ENCODE measurements at places on chromosomes 3 and 15.
A peak's percentile ranks its signal among the peaks of the same experiment; 100 is the strongest.

GRCh38 chr15:98649472-98650416, 1.4 kb downstream of the IGF1R start:
- no peak for DNase-seq

GRCh38 chr3:149934524-149934923, 36.2 kb downstream of the PFN2 start:
- no peak for DNase-seq

DNA sequence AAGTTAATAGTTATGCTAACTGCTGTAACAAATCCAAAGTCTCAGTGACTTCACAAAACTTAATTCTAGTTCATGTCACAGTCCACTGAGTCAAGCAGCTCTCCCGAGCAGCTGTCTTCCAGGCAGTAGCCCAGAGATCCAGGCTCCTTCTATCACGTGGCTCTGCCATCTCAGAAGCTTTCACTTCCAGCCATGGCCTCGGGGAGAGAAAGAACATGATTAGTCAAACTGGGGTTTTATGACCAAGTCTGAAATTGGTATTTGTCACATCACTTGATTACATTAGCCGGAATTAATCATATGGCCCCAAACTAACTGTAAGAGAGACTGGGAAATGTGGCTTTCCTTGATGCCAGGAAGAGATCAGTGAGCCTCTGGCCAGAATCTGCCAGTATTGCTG, 70.2 kb upstream of the DGKG start:
- DNase-seq: no peak

GRCh38 chr3:42476225-42477125, 26.0 kb upstream of the VIPR1 start:
- no peak for DNase-seq

DNA sequence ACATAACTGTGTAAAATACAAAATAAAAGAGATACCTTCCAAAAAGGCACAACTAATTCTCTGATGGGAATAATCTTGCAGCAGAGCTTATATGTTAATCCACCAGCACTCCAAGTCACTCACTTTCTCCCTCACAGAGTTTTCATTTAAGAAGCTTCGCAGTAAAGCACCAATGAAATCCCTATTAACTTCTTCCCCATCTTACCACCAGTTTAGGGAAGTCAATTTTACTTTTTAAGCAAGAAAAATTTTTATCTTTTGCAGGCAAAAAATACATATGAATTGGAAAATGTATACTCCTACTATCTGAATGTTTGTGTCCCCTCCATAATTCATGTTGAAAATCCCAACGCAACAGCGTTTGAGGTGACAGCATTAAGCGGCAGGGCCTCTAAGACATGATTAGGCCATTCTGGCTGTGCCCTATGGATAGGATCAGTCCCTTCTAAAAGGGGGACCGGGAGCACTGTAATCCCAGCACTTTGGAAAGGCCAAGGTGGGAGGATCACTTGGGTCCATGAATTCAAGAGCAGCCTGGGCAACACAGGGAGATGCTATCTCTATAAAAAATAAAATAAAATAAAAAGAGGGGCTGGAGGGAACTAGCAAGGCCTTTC, 435.8 kb downstream of the SHQ1 start:
- DNase-seq: no peak

DNA sequence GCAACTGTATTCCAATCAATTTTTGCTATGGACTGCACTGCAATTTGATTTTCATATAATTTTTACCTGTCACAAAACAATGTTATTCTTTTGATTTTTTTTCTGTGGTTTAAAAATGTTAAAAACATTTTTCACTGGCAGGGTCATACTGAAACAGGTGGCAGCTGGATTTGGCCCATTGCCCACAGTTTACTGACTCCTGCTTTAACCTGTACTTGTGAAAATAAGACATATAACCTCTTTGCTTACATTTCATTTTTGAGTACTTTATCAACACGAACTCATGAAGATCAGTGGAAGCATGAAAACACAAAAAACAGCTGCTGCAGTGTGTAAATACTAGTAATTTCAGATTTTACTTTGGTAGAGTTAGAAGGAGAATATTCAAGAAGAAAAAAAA, 313.1 kb downstream of the WDR72 start:
- DNase-seq: peak; percentile 7

DNA sequence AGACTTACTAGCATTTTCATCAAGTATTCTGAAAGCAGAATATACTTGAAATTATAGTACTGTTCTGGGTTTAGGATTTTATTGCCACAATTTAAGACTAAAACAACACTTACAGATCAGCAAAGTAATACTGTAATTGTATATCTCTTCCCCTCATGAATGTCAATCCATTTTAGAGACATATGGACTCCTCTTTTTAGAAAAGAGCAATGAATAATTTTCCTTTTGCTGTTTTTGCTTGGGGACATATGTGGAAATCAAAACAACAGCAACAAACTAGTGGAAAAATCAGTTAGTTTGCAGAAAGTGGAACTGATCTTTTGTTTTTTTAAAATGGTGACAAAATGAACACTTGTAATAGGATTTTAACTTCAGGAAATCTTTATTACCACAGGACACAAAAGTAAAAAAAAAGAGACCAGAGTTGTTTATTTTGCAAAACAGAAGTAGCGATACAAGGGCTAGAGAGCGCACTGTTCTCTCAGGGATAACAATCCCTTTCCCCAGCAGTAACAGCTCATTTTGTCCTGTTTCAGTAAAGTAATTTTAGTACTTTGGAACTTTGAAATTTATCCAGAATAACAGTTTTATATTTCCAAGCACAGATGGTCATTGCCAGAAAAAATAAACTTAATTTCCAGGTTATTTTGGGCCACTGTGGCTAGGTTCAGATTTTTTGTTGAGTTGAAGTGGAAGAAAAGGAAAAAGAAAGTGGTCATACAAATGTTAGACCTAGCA, 17.1 kb downstream of the LEKR1 start:
- no peak for DNase-seq

DNA sequence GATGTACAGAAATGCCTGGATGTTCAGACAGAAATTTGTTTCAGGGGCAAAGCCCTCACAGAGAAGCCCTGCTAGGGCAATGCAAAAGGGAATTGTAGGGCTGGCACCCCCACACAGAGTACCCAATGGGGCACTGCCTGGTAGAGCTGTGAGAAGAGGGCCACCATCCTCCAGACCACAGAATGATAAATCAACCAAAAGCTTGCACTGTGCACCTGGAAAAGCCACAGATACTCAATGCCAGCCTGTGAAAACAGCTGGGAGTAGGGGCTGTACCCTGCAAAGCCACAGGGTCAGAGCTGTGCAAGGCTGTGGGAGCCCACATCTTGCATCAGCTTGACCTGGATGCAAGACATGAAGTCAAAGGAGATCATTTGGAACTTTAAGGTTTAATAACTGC, 477.9 kb upstream of the NECTIN3 start:
- DNase-seq: no peak

DNA sequence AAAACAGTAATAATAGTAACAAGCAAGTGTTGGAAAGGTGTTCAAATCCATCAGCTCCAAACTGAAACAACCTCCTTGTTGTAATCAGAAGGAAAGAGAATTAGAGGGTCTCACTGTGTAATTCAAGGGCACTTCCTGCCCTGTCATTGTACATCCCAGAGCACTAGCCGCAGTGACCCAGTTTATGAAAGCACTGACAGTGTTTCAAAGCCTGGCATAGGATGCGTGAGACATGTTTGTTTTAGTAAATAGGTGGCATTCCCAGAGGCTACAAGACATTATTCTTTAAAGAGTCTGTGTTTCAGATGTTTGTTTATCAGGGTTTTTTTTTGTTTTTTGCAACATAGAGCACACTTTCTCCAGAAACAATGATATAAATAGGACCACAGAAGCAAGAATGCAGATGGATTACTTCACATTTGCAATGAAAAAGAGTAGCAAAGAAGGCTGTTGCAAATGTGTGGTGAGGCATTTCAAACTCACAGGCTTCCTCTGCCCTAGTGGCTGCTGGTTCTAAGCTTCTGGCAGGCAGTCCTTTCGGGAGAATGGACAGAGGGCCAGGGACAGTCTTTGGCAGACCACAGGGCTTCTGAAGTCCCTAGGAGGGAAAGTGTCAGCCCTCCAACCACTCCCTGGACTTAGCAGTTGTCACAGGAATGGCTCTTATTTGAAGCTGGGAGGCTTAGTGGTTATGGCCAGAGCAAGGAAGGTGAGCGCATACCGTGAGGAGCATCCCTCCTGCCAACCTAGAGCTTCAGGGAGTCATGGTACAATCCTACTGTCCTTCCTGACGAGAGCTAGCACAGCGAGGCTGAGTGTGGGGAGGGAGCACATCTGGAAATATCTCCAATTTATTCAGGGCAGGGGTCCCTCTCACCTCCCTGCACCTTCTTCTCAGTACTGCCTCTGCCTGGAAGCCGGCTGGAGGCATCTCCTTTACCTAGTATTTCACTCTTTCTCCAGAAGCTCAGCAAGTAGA, 31.4 kb upstream of the TIPARP start:
- no peak for DNase-seq

- no peak for DNase-seq
Measured at GRCh38 chr15:59300618-59301139, 72.0 kb downstream of the MYO1E start.

- no peak for DNase-seq
Measured at GRCh38 chr15:67184208-67184925, 70.1 kb downstream of the AAGAB start.

DNA sequence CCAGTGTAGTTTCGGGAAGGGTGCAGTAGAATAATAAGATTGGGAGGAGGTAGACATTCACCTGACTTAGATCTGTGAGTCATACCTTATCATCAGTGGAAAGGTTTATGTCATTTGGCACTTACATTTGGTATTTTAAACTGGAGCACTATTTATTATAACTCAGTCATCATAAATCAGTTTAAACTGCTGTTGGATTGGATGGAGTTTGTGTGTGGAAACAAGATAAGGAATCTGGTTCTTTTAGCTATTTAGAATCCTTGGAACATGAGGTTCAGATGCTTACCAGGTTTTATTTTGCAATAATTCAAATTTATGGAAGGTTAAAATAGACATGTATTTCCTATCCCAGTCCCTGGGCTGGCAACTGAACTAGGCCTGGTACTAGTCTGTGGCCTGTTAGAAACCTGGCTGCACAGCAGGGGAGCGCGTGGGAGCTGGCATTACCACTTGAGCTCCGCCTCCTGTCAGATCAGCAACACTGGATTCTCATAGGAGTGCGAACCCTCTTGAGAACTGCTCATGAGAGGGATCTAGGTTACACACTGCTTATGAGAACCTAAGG, 34.5 kb downstream of the ZFAND6 start:
- DNase-seq: no peak

- DNase-seq: no peak
Measured at GRCh38 chr15:73249499-73249898, 119.3 kb downstream of the HCN4 start.

GRCh38 chr3:14879211-14879874, 60.6 kb downstream of the FGD5 start:
- DNase-seq: no peak

DNA sequence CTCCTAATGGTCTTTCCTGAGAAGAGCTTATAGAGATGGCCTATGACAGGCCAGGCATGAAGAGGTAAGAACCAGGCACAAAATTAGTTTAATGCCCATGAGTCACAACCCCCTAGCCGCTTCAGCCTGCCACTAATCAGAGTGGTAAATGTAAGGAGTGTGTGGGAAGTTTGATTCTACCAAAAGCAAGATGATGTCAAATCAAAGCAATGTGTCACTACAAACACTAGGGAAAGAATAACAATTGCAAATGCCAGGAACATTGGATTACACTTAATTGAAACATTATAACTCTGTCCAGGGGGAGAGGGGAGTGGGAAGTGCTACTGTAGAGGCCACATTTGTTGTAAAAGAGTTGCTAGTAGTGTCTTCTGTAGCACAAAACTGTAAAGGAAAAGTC, 596.6 kb upstream of the AGTR1 start:
- no peak for DNase-seq

DNA sequence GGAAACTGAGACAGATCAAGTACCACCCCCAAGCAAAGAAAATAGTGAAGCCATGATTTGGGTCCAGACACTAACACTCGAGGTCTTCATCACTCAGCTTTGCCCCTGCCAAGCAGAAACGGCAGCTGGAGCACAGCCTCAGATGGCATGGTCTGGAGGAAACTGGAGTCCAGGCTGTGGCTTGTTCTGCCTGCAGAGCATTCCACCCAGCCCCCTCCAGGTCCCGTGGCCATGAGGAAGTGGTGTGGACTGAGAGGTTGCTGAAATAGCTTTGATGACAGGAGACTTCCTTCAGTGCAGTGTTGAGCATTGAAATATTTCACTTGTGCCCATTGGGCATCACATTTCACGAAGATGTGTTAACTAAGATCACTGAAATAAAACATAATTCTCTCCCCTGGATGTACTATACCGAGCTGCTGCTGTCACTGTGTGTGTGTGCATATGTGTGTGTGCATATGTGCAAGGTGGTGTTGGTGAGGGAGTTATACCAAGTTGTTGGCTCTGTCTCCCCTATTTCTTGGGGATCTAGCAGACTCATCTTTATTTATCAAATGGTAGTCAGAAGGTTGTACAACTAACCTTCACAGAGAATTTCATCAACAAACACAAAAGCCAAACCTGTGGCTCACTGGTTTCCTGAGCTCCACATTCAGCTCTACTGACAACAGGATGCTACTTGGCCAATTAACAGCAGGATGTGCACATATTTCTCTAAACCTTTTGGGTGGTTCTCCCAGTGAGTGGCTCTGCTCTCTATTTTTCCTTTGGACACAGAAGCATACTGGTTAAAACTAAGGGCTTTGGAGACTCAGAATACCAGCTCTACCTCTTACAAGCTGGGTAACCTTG, 660.1 kb upstream of the CFAP20DC start:
- DNase-seq: no peak

GRCh38 chr3:54863786-54864185, 64.1 kb downstream of the LRTM1 start:
- DNase-seq: no peak

DNA sequence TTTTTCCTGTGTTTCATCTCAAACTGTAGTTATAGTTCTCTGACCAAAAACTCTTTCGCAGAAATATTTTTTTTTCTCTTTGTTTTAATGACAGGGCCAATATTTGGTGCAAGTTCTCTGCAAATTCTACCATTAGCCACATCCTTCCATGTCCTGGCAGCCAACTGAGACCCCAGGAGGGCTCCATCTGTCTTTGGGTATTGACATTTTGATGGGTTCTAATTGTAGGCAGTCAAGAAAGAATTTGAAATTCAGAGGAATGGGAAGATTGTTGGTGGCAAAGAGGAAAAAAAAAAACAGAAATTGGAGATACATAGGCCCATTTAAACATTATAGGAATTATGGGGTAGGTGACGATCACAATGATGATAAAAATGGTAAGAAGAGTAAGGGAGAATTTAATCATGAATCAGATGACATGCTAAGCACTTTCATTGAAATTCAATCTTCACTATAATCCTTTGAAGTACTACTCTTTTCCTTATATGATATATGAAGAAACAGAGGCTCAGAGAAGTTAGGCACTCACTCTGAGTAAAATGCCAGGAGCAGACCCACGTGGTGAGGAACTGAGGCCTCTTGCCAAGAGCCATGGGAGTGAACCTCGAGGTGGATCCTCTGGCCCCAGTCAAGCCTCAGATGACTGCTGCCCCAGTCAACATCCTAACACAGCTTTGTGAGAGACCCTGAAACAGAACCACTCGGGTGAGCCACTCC, 151.4 kb downstream of the PDZRN3 start:
- no peak for DNase-seq

DNA sequence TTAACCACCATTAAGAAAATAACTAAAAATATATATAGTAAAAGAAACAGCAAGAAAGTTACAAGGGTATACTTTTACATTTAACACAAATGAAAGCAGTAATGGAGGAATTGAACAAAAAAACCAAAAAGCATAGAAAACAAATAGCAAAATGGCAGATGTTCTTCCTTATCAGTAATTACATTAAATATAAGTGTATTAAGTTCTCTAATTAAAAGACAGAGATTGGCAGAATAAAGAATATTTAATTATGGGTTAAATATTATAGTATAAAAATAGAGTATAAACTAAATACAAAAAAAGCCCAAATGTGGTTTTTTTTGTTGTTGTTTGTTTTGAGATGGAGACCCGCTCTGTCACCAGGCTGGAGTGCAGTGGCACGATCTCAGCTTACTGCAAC, 20.5 kb downstream of the EHHADH start:
- no peak for DNase-seq

All from SHP77 treated with DMSO at 0.1 percent for 48 hours (cell line).